CD4-positive, alpha-beta T cell treated with Interleukin-12 subunit alpha and Interleukin-12 subunit beta, for 1 hour (primary cell): ENCODE measurements at places on chromosomes 16 and 17.
A peak's percentile ranks its signal among the peaks of the same experiment; 100 is the strongest.

DNA sequence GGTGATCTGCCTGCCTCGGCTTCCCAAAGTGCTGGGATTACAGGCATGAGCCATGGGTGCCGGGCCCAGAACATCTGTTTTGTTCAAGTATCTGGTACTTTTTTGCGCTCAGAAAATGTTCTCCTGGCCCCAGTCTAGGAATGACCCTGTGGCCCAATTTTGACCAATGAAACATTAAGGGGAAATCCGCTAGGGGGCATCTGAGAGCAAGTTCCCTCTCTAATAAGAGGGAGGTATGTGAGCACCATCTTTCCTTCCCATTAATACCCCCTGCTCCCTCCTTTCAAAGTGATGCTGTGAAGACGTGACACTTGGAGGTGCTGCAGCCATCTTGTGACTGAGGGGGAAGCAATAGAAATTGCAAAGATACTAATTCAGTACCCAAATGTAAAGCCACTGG is 16.5 kb upstream of the CLEC3A start:
- DNase-seq: no peak

- DNase-seq: no peak
Observed at GRCh38 chr16:79008036-79008868, 592.3 kb downstream of the MAF start.

DNA sequence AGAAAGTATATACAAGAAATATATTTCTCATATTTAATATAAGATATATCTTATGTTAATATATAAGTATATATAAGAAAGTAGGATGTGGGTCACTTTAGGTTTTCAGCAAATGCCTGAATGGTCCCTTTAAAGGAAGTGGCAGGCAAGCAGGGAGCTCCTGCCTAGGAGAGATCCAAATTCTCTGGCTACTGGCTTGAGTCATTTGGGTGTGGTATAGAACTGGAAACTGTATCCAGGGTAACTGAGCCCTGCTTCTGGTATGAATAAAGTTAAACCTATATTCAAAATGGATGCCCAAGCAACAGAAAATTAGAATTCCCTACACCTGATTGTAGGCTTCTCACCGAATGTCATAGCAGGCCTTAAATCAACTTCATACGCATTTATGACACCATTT is 144.4 kb downstream of the ZNF18 start:
- DNase-seq: no peak

DNA sequence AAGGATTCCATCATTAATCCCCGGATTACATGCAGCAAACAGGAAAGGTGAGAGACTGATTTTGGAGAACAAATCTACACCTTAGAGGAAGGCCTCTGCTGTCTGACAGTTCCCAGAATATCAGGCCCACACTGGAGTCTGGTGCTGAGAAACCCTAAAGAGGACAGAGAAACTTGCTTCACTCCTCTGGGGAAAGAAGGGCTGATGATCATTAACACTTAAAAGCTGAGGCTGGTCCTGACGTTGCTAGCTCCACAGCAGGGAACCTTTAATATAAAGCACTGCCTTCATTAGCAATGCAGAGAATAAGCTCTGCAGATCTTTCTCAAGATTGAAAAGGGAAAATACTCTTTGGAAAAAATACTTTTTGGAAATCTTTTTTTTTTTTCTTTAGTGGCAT is 1472.4 kb upstream of the GOT2 start:
- no peak for DNase-seq

DNA sequence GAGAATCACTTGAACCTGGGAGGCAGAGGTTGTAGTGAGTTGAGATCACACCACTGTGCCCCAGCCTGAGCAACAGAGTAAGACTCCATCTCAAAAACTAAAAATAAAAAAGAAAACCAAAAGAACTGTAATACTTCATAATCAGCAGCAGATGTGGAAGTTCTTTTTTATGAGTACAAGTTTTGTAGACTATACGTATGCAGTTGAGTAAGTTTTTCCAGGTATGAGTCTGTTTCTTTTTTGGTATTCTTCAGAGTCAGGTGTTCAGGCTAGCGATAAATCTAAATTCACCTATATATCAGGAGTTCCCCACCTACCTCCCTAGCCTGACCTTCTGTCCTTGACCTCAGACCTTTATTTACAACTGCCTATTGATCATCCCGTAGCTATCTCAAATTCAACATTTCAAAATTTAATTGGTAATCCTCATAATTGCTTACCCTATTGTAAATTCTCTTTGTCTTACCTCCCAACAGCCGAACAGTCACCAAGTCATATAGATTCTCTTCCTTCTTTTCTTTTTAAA is 10.7 kb downstream of the DCTN5 start:
- no peak for DNase-seq

DNA sequence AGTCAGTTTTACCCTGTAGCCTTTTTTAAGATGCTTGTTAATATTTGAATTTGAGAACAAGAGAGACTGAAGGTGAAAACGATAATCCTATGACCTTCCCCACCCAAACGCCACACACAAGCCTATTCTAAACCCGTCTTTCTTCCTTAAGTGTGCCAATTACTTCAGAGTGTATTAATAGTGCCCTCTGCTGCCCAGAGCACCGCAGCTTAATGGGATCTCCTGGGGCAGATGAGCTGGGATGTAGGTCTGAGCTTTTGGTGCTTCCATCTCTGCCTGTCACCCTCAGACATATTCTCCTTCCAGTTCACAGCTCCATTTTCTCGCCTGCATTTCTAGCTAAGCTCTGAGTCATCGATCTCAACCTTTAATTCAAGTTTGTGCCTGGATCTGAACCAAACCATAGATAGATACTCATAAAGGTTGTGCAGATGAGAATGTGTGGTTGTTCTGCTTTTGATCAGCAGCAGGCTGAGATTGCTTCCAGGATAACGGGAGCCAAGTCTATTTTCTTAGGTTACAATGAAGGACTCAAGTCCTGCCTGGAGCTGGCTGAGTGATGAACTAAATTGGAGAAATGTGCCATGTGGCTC is 46.4 kb upstream of the CDH13 start:
- peak; percentile 17 for DNase-seq

- DNase-seq: no peak
Observed at GRCh38 chr17:6870841-6871240, 39.3 kb upstream of the TEKT1 start.

GRCh38 chr17:35808240-35808961 is 883 bp upstream of the TAF15 start:
- no peak for DNase-seq

DNA sequence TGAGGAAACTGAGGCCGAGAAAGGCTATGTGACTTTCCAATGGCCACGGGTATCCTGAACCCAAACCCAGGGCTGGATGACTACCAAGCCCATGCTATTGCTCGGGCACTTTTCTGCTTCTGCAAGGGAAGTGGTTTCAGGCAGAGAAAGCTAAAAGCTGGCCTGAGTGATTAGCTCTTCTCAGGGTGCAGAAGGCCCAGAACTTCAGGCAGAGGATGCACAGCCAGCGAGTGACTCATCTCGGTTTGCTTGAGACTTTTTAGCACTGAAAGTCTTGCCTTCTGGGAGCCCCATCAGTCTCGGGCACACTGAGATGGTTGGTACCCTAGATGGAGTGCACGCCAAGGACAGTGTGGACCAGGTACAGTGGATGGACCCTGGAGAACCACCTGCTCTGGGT is 129.5 kb upstream of the SDK2 start:
- no peak for DNase-seq

GRCh38 chr16:65061935-65062518 is 59.8 kb downstream of the CDH11 start:
- DNase-seq: no peak

DNA sequence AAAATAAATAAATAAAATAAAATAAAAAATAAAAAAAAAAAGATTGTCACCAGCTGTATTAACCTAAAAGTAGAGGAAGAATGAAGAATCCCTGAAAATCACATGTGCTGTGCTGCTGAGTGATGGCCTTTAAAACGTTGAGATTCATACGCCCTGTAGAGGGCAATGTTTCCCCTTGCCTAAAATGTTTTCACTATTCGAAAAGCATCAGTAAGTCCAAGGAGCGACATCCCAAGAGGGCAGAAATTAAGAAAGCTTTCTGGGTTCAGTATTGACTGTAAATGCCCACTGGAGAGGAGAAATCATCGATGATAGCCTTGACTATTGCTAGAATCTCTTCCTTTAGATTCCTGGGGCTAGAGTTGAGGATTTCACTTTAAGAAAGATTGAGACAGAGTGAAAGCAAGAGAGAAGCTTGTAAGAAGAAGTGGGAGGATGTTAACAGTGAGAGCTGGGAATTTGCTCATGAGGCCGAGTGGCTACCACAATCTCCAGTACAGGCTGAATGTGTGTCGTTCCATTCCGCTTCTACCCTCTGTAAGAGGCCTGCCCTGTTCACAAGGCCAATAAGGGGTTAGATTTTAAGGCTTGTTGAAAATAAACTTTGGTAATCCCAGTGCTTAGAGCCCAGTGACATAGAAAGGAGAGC is 170.8 kb upstream of the FAM20A start:
- DNase-seq: peak; percentile 12

GRCh38 chr17:82003411-82004381 is 19.0 kb downstream of the CENPX start:
- DNase-seq: no peak

DNA sequence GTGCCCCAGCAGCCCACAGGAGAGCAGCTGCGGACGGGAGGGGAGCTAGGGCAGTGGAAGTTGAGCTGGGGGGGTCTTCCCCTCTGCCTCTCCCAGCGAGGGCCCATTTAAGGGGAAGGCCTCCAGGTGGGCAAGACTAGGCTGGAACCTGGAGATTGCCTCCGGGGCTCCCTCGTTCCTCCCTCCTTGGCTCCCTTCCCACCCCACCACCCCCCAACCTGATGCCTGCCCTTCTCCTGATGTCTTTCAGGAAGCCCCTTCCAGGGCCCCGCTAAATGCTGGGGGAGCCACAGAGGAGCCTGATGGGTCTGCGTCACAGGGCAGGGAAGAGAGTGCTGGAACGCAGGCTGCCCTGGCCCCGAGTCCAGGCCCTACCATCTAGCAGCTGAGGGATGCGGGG is 16.7 kb downstream of the ADGRG1 start:
- no peak for DNase-seq

GRCh38 chr17:1707107-1707506 is 3.1 kb downstream of the TLCD2 start:
- DNase-seq: peak; percentile 62

DNA sequence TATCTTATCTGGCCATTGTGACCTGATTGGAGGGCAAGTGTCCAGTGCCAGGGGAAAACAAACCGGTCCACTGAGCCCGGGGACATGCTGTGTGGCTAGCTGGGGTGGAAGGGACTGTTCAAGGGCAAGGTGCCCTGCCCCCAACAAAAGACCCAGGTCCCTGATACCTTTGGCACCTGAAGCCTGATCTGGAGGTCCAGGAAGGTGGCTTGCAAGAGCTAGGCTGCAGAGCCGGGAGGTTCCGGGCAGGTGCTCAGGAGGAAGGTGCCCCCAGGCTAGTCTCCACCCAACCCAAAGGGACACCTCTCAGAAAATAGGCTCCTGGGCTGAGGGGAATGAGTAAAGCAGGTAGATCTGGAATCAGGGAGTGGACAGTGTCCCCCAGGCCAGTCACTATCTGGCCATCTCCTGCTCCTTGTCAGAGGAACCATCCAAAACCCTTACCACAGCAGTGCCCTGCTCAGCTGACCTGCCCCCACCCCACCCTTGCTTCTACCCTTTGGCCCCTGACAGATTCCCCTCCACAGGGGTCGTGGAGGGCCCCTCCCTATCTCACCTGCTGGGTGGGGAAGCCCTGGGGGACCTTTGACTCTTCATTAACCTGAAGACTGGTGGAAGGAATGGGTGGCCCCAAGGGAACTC is 6.2 kb downstream of the NAT9 start:
- no peak for DNase-seq

DNA sequence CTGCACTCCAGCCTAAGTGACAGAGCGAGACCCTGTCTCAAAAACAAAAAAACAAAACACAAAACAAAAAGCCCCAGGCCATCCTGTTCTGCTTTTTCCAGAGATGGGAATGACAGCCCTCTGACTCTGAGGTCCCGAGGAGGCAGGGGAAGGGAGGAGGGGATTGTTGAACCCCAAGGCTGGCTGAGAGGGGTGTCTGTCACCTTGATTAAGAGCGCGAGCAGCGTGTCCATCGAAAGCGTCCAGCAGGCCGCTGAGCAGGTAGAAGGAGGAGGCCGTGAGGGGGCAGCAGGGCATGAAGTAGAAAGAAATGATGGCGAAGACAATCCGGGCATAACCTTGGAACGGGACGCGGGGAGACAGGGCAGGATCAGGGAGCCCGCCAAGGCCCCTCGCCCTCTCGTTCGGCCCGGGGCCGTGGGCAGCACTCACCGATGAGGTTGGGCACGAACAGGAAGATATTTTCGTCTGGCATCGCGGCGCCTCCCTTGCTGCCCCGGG is 593 bp downstream of the CDIPT start:
- DNase-seq: no peak

DNA sequence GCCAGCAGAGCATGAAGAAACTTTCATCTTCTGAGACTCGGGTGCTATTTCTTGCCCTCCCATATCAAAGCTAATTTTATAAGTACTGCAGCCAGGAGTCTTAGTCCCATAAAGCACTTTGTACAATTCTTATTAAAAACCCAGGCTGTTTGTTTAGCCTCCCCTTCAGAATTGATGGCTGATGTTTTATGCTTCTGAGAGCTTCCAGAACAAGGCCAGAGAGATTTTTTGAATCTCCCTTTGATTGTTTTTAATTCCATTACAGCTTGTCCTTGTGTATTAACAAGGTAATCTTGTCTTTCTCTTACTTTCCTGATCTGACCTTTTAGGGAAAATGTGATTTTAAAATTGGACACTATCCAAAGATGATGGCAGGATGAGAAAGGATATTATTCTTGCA is 16.3 kb downstream of the COQ7 start:
- DNase-seq: no peak

DNA sequence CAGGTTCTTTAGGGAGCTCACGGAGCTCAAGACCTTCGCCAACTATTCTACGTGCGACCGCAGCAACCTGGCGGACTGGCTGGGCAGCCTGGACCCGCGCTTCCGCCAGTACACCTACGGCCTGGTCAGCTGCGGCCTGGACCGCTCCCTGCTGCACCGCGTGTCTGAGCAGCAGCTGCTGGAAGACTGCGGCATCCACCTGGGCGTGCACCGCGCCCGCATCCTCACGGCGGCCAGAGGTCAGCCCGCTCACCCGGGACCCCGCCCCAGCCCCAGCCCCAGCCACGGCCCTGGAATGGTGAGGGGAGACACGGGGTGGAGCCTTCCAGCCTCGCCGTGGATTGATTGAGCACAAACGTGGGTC is 13.5 kb downstream of the SARM1 start:
- DNase-seq: no peak

GRCh38 chr16:88491560-88492310 is 38.7 kb downstream of the ZFPM1 start:
- DNase-seq: no peak
